ENCODE measurements at places on chromosomes 7 and 10. TPM values are rescaled to one million over a fixed set of nuclear protein-coding genes. Genes with fewer than 3 reads are reported as not detected.

The NRF1 gene
- total RNA-seq, result 24.5 TPM

The GPR37 gene
- total RNA-seq, result 0.32 TPM

The MYPN gene
- not detected for total RNA-seq

The GSTO2 gene
- 0.48 TPM for total RNA-seq

The CH25H gene
- 0.16 TPM for total RNA-seq

The ASB10 gene
- total RNA-seq, result not detected

The DNTT gene
- not detected for total RNA-seq

DNA sequence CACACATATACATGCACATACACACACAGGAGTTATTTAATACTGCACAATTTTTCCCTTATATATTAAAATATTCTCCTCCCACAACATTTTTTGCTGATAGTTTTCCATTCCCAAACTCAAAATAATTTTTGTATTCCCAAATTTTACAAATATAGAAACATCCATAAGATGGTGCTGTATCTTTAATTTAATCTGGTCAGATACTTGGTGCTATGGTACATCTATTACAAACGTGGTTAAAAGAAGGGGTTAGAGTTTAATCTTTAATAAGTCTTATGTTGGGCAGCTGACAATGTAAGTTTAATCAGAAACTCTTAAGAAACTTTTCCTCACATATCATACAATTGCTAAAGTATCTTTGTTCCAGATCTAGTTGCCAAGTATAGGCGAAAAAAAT lies 10.2 kb upstream of the CADPS2 start:
- DNase-seq, result no peak
- H3K27ac ChIP-seq, result no peak overlapping the region
- no peaks in the 10 kb centered on the region for H3K36me3 ChIP-seq
- no peaks in the 10 kb centered on the region for H3K27me3 ChIP-seq
- no peak overlapping the region for H3K4me3 ChIP-seq

- DNase-seq, result no peak
- no peaks in the 10 kb centered on the region for H3K27me3 ChIP-seq
- no peak overlapping the region for H3K27ac ChIP-seq
- no peaks in the 10 kb centered on the region for H3K4me1 ChIP-seq
- H3K4me3 ChIP-seq, result no peak overlapping the region
- no peaks in the 10 kb centered on the region for H3K36me3 ChIP-seq
These were observed 109.0 kb downstream of the PRKCQ start for GRCh38 chr10:6470894-6471618.

GRCh38 chr7:67552738-67553137 lies 556.1 kb downstream of the TYW1 start:
- no peak overlapping the region for H3K27ac ChIP-seq
- DNase-seq, result no peak

- no peak for DNase-seq
- H3K27ac ChIP-seq, result no peak overlapping the region
- no peak overlapping the region for H3K4me3 ChIP-seq
- no peaks in the 10 kb centered on the region for H3K36me3 ChIP-seq
These were observed 302.5 kb downstream of the PHTF2 start for GRCh38 chr7:78101076-78101475.

- DNase-seq, result peak; percentile 56
- H3K4me1 ChIP-seq, result no peaks in the 10 kb centered on the region
- H3K27me3 ChIP-seq, result no peaks in the 10 kb centered on the region
These were observed 37.4 kb upstream of the OPALIN start for GRCh38 chr10:96395931-96396877.

- H3K4me1 ChIP-seq, result no peaks in the 10 kb centered on the region
- no peaks in the 10 kb centered on the region for H3K36me3 ChIP-seq
- no peak for DNase-seq
- no peak overlapping the region for H3K27ac ChIP-seq
These were observed 56.2 kb downstream of the CRPPA start for GRCh38 chr7:16365177-16365576.

- no peak for DNase-seq
- peak overlapping the region; percentile 22 for H3K27ac ChIP-seq
- no peak overlapping the region for H3K4me3 ChIP-seq
- no peaks in the 10 kb centered on the region for H3K36me3 ChIP-seq
- peaks cover 6% of the 10 kb centered on the region for H3K4me1 ChIP-seq
These were observed 40.6 kb upstream of the ADD3 start for GRCh38 chr10:109966961-109967738.

- DNase-seq, result peak; percentile 80
- H3K27me3 ChIP-seq, result no peaks in the 10 kb centered on the region
- no peak overlapping the region for H3K4me3 ChIP-seq
- H3K4me1 ChIP-seq, result peaks cover 4% of the 10 kb centered on the region
- H3K27ac ChIP-seq, result peak overlapping the region; percentile 76
- no peaks in the 10 kb centered on the region for H3K36me3 ChIP-seq
These were observed 87.3 kb downstream of the CCSER2 start for GRCh38 chr10:84415539-84416244.
